ENCODE measurements at places on chromosomes 7 and 10.

GRCh38 chr7:39304178-39304577, 262.0 kb upstream of the YAE1 start:
- no peak for DNase-seq

GRCh38 chr7:45420843-45421495, 153.2 kb upstream of the ADCY1 start:
- no peak for DNase-seq

- no peak for DNase-seq
Measured at GRCh38 chr7:134245253-134245652, 71.5 kb downstream of the SLC35B4 start.

GRCh38 chr7:75033064-75033463, 40.5 kb downstream of the RCC1L start:
- DNase-seq, result no peak

DNA sequence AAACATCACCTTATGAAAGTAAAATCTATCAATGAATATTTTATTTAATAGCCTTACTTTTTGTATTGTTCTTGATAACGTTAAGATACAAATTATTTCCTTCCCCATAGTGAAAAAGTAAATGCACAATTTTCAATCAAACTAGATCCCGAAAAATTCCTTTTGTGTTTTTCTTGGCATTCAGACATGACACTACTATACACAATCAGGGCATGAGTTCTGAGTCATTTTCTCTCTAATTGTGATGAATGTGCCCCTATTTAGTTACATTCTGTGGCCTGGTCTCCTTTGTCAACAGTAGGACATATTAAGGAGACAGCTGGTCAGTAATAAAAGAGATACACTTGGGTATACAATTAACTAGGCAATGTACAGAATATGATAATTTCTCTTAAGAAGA, 19.8 kb downstream of the COL1A2 start:
- no peak for DNase-seq

DNA sequence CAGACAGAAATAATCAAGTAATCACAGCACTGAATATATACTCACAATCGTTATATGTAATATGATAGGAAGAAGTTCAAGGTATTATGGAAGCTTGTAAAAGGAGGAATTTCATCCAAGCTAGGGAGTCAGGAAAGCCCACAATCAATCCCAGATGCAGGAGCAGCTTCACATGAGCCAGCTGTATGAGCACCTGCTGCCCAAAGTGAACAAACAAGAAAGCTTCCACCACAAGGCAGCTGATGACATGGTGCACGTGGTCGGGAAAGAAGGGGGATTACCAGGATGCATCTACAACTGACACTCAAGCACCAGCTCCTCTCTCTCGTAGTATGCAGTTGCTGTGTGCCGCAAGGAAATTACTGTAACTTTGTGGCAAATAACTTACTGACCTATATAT, 225.2 kb downstream of the XPNPEP1 start:
- no peak for DNase-seq

- no peak for DNase-seq
Measured at GRCh38 chr7:28835800-28836199, 122.3 kb downstream of the TRIL start.

DNA sequence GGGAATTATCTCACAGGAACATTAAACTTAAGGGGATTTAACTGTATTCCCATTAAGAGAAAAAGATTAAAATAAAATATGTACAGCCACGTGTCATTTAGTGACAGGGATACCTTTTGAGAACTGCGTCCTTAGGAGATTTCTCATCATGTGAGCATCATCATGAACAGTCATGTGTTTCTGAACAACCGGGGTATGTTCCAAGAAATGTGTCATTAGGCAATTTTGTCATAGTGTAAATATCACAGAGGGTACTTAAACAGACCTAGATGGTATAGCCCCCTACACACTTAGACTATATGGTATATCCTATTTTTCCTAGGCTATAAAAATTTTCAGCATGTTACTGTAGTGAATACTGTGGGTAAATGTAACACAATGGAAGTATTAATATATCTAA, 840.3 kb downstream of the CNTNAP2 start:
- DNase-seq, result no peak

DNA sequence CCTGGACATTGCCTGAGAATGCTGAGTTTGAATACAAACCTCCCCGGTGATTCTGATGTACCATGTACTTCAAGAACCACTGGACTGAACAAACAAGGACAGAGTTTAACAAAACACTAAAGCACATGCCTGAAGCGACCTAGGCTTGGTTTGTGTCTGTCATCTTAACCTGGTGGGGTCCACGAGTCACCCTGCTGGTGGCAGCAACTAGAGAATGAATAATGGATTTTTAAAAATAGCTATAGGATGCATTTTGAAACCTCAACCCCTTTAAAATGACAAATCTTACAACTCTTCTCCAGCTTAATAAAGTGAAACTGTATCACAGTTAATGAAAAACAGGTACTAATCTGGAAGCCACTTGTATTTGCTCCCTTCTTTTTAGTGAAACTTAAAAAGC, 25.2 kb downstream of the CDHR3 start:
- DNase-seq, result no peak

DNA sequence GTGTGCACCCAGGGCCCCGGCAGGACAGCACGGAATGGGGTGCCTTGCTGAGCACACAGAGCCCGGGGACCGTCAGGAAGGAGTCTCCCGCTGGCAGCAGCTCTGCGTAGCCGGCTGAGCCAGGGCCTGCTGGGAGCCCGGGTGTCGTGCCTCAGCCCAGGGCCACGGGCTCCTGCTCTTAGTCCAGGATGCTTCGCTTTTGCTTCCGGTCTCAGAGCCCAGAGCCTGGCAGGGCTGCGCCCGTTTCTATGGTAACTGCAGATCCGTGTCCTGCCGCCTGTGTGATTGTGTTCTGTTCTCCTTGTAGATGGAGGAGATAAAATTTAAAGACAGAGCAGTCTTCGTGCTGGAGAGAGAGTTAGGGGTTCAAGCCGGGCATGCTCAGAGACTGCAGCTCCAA, 53.7 kb upstream of the DPYSL4 start:
- DNase-seq, result no peak

DNA sequence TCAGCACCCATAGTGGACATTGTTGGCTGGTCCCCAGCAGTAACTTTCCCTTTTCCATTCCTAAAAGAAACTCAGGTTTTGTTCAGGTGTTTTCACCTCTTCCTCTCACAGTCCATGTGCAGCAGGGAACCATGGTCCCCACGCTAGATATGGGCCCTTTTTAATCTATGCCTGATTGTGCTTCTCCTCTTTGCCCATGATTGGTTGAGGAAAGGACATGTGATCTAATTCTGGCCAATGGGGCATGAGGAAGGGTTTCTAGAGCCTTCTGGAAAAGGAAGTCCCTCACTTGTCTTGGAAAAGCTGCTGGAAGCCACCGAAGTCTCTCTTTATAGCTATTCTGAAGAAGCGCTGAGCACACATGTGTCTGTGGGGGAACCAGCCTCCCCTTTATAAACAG, 330.7 kb downstream of the ACTR3B start:
- DNase-seq, result no peak

DNA sequence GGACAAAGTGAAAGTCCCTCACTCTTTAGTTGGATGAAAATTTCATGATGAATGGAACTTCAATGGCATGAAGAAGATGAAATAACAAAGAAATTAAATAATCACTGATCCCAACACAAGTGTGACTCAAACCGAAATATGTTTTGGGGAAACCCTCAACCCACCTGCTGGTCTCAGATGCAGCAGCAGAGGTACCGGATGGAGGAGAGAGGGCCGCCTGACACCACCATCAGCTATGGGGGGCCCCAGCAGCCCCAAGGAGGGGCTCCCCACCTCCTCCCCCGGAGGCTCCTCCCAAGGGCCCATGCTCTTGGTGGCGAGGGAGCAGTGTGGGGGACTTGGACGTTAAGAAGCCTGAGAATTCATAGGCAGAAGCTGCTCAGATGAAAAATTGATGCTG, 137.2 kb upstream of the ADARB2 start:
- no peak for DNase-seq

DNA sequence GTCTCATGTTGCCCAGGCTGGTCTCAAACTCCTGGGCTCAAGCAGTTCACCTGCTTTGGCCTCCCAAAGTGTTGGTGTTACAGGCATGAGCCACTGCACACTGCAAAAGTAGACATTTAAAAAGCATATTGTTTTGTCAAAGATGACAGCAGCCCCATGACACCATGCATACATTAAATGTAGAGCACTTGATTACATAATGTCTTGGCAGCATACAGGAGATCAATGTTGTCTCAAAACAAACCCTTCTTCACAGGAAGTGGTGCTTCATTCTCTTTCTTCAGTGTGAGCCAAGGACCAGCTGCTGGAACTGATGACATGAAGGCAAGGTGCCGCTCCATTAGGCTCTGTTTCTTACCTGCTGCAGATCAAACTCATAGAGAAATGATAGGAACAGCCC, 218.4 kb downstream of the KLF6 start:
- DNase-seq, result no peak

DNA sequence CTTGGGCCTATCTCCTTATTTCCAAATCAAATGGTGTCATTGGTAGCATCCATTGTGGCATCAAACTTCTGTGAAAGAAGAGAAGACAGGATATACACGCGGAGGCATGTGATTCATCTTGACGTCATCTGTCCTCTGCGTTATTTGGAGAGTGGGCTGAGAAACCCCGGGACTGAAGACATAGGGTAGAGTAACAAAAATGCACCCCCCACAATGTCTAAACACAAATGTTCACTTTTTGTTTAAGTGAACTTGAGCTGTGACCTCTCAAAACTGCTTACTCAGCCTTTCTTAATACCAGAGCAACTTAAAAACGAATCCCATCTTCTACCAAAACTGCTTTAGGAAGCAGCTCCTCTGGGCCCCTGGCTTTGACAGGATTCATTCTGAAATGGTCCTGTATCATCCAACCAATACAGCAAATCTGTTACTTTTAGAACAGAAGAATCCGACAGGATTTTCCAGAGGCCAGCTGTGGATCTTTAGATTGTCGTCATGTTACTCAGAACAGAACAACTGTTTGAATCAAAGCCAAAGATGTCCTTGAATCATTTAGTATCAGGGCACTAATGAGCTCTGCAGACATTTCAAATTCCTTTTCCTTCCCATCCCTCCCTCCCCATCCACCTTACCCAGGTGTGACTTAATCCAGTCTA, 438.1 kb downstream of the SUGCT start:
- DNase-seq, result no peak

GRCh38 chr7:139431010-139431409, 52.5 kb downstream of the KLRG2 start:
- DNase-seq, result no peak

- no peak for DNase-seq
Measured at GRCh38 chr10:113087165-113088029, 137.3 kb downstream of the TCF7L2 start.

GRCh38 chr10:88114368-88114767, 250.9 kb downstream of the PTEN start:
- DNase-seq, result peak; percentile 85

- DNase-seq, result peak; percentile 61
Measured at GRCh38 chr10:88330174-88330573, 252.9 kb downstream of the RNLS start.

- DNase-seq, result no peak
Measured at GRCh38 chr7:2564970-2565540, 6.3 kb downstream of the IQCE start.

DNA sequence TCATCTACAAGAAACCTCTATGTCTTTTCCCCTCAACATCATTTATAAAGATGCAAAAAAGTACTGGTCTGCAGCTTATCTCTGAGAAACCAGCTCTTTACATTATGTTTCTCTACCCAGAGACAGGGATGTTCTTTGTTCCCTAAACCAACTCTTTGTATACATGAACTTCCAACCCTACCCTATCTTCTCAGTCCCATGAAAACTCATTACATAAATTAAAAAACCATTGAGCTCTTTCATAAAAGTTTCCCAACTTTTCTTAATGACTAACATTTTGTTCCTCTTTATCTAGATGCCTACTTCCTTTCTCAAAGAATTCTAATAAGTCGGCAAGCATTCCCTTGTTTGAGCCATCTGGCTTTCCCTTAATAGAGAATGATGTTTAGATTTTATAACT, 192.8 kb upstream of the AGK start:
- no peak for DNase-seq

GRCh38 chr7:132456418-132456817, 119.9 kb downstream of the PLXNA4 start:
- peak; percentile 86 for DNase-seq

DNA sequence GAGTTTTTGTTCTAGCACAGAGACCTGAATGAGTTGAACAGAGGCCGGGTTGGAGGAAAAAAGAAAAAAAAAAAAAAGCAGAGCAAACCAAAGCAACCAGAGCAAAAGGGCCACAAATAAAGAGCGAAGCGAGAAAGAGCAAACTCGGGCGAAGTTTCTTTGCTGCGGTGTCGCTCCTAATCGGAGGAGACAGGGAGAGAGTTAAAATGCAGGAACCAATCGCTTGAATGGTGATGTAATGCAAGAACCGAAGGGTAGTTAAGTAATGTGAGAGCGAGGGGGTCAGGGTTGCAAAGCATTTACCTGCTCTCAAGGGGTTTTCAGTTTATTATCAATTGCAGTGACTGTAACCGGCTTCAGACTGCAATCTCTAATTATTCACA, 271.7 kb downstream of the TRIL start:
- DNase-seq, result peak; percentile 58

- DNase-seq, result no peak
Measured at GRCh38 chr10:86188796-86189558, 177.6 kb downstream of the GRID1 start.

DNA sequence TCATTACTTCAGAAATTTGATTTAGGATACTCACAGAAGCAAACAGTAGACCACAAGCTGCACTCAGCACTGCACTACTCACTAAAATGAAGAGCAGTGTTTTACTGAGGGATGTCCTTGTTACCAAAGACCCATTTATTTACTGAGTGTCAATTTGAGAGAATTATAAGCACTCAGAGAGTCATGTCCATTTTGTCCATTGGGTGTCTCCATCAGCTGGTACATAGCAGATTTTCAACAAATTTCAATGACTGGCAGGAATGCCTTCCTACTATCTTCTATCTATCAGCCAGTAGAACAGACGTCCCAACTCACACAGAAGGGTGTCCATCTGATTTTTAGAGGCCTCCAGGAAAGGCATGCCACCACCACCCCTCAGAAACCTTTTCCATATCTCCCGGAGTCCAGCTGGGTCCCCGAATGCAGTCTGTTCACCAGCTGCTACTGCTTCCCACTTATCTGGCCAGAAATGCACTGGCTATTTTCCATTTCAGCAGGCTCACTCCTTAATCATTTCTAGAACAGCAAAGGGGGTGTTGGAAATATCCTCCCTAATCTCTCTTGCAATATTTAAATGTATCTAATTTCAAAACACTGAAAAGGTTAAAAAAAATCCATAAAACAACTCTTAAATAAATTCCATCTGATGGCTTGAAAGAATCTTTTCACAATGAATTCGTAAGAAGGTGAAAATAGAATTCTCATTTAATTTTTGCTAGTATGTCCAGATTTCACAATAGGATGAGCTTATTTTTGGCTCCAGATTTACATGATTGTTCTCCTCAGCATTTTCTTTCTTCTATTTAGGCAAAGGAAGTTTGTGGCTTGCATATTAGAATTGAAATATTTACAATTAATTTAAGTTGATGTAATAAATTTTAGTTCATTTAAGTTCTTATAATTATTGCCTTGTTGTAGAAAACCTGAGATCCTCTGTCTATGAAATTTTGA, 1164.0 kb upstream of the CELF2 start:
- DNase-seq, result no peak

GRCh38 chr10:44384601-44385025, 284 bp downstream of the CXCL12 start:
- DNase-seq, result no peak

- no peak for DNase-seq
Measured at GRCh38 chr10:37960591-37961137, 15.8 kb downstream of the ZNF25 start.

- no peak for DNase-seq
Measured at GRCh38 chr7:154644366-154644765, 358.6 kb downstream of the PAXIP1 start.

GRCh38 chr7:69722843-69723242, 124.6 kb downstream of the AUTS2 start:
- DNase-seq, result no peak
